Stimulated activated CD8-positive, alpha-beta memory T cell treated with anti-CD3 and anti-CD28 coated beads, Interleukin-7, amount 100 ng/mL, for 24 hours (primary cell): ENCODE measurements at places on chromosomes 13 and 19.
A peak's percentile ranks its signal among the peaks of the same experiment; 100 is the strongest.

DNA sequence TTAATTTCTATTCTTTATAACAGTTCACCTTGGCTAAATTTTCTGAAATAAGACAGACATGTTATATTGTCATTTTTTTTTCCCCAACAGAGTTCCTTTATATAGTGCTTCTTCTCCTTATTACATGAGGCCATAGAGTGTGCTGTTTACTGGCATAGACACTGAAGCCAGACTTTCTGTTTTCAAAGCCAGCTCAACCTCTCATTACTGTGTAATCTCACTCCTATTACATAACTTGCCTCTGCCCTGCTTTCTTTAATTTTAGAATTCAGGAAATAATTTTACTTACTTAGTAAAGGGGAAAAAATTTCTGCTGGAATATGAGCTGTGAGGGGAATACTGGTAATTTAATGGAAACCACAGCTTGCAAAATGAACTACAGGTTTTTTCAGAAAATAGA, 1380.4 kb downstream of the SLITRK1 start:
- no peak for DNase-seq

GRCh38 chr13:95552539-95553441, at the start of gene CLDN10:
Gene CLDN10 (plus strand): TSS chr13:95552720. CDS start chr13:95552754, 34 bp downstream.
- no peak for DNase-seq

- DNase-seq: peak; percentile 88
Observed at GRCh38 chr19:639253-640160, at the start of gene FGF22. Gene FGF22 (plus strand): TSS chr19:639879. CDS start chr19:639926, 47 bp downstream.

- no peak for DNase-seq
Observed at GRCh38 chr13:31919241-31919640, 112.3 kb upstream of the FRY start.

GRCh38 chr19:16509141-16510061, 13.2 kb downstream of the C19orf44 start:
- DNase-seq: no peak

- no peak for DNase-seq
Observed at GRCh38 chr13:39825886-39826285, 170.4 kb downstream of the COG6 start.

DNA sequence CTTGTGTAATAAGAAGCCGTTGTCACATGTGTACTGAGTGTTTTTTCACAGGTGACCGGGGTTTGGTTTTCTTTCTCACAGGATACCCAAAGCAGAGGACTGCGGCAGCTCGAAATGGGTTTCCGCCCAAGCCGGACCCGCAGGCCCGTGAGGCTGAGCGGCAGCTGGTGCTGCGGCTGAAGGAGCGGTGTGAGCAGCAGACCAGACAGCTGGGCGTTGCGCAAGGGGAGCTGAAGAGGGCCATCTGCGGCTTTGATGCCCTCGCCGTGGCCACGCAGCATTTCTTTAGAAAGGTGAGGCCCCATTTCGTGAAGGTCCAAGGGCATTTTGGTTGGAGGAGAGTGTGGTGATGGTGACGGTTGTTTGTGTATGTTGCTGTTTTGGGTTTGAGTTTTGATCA, 236.3 kb downstream of the SLC7A1 start:
- no peak for DNase-seq

DNA sequence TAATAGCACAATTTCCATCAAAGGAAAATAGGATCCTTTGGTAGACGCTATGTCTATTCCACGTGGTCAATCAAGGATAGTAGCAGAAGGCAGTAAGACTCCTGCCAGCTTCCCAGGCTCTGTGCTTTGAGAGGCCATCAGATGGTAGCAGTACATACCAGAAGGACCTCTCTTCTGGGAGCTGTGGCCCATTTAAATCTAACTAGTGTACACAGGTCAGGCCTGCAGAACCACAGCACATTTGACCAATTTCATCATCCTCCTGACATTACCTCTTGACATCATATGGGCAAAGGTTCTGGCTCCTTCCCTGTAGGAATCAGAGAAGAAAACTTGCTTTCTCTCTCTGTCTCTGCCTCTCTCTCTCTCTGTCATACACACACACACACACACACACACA, 229.6 kb upstream of the HTR2A start:
- DNase-seq: no peak

- no peak for DNase-seq
Observed at GRCh38 chr13:49042476-49042875, 66.8 kb downstream of the FNDC3A start.

DNA sequence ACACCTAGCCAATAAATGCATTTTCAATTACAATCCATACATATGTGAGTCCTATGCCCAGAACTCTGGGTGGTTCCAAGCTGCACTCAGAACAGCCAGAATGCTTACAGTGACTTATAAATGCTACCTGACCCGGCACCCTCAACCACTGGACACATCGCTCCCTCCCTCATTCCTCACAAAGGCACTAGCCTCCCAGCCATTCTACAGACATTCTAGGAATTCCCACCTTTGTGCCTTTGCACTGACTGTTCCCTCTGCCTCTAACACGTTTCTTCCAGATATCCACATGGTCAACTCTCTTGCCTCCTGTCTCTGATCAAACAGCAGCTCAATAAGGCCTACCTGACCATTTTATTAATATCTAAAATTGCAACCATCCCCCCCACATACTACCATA, 99.9 kb downstream of the LHFPL6 start:
- DNase-seq: no peak

DNA sequence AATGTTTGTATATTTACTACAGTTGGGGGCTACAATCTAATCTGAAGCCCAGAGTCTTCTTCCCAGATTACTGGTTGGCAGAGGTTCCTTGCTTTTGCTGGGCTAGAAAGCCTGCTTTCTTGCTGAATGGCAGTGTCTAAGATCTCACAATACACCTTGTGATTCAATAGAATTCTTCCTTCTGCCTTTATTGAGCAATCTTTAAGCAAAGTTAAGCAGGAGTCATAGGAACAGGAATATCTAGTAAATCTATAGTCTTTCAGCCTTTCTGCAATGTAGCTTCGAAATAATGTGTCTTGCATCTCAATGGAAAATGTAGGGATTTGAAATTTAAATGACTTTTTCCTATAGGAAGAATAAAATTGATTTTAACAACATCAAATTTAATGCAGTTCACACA, 346.1 kb downstream of the SLITRK1 start:
- DNase-seq: no peak

DNA sequence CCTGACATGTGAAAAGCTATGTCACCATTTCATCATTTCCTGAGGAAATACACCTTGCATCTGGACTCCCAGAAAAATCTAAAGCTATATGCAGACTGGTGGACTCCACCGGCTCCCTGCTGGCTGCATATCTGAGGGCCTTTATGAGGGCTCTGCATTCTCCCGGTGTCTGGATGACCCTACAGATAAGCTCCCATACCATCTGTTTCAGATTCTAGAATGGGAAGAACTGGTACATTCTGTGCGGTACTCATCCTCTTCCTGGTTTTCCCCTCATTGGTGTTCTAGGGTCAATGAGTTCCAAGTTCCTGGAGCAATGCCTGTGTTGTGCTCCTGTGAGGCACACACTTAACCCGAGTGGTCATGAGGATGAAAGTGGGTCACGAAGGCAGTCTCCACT, 60.4 kb downstream of the COL4A1 start:
- DNase-seq: no peak

DNA sequence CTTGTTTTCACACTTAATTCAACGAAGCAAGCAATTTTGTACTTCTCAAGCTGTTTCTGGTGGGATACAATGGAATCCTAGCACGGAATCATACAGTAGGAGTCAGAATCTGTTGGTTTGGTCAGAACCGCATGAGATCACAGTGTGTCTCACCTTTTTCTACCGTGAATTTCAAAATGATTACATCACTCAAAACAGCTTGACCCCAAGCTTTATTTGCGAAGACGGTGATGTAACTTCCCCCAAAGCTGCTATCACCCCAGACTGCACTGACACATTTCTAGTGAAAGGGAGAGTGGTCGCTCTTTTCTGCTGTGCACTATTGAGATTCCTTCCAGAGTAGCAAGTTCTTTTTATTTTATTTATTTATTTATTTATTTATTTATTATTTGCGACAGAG, 9.6 kb downstream of the C19orf18 start:
- DNase-seq: no peak

GRCh38 chr19:5627395-5627904, 4.6 kb downstream of the SAFB start:
- DNase-seq: peak; percentile 5

GRCh38 chr13:99227909-99228688, 27.4 kb downstream of the UBAC2 start:
- no peak for DNase-seq

- DNase-seq: no peak
Observed at GRCh38 chr19:9941231-9941630, 4.9 kb upstream of the OLFM2 start.

- no peak for DNase-seq
Observed at GRCh38 chr19:6580313-6580712, 10.6 kb downstream of the CD70 start.

- DNase-seq: peak; percentile 44
Observed at GRCh38 chr19:1513499-1514294, 878 bp upstream of the ADAMTSL5 start.

DNA sequence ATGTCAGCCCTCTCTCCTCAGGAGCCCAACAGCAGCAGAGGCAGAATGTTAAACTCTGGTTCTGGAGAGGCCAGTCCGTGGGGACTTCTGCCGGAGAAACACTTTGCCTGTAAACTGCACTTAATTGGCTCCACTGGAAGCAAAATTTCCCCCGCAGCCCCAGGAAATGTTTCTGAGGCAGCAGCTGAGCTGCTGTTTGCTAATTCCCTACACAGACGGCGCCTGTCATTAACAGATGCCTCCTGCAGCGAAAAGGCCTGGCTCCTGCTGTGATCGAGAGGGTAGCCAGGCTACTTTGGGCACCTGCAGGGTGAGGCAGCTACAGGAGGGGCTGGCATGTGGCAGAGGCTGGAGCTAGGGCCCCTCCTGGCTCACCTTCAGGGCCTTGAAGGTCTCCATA, 5.2 kb upstream of the TM6SF2 start:
- no peak for DNase-seq

GRCh38 chr19:58572818-58573657, at the start of gene MZF1:
Gene MZF1 (minus strand): TSS chr19:58573335. CDS start chr19:58571389, 1,946 bp downstream.
- peak; percentile 99 for DNase-seq

- DNase-seq: no peak
Observed at GRCh38 chr13:99991013-99991827, 9.6 kb downstream of the ZIC2 start.

DNA sequence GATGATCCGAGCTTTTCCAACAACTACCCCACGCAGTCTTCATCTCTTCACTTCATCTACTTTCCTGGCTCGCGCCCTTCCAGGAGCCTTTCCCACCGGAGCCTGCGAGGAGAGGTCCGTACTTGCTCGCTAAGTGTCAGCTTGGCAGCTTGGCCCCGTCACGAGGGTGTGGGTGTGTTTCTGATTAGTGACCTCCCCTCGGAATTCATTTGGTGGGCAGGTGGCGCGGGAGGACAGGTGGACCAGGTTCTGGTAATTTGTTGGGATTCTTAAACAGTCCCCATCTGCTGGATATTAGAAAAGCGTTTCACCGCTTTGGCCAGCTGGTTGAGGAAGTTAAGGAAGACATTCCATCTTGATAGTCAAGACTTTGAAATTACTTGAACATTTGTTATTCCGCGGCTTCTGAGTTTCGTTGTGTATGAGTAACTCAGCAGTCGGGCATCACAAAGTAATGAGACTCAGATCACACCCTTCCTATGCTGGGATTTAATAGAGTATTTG, 515 bp downstream of the UFM1 start:
- peak; percentile 33 for DNase-seq

GRCh38 chr19:31804668-31805067, 455.4 kb upstream of the TSHZ3 start:
- DNase-seq: no peak

DNA sequence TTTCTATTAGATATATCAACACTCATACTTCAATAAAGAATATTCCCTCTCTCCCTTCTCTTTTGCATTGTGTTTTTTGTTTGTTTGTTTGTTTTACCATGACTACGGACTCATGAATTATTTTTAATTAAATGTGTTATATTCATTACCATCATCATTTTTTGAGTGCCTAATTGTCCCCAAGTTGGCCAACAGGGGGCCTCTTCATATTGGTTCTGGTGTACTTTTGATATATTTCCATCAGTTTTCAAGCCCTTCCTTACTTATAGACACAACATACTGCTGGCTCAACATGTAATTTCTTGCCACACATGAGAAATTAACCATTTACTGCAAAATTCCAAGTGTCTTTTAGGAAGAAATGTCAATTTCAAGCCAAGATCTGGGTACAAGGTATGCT, 54.5 kb upstream of the GPC6 start:
- no peak for DNase-seq

DNA sequence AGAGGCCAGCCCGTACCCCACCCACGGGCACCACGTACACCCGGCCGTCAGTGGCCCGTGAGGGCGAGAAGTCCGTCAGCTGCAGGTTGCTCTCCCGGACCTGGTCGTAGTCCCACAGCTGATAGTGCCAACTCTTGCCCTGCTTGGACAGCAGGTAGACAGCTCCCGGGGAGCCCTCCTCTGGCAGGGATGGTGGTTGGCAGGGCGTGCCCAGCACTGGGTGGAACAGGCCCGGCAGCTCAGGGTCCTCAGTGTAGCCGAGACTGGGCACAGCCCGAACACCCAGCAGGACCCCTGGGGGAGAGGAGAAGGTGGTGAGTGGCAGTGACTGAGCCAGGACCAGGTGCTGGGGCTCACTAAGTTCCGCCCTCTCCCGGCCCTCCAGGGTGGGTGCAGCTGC, 7.8 kb downstream of the ACTMAP start:
- no peak for DNase-seq

- no peak for DNase-seq
Observed at GRCh38 chr19:35266520-35267352, 2.0 kb upstream of the USF2 start.

DNA sequence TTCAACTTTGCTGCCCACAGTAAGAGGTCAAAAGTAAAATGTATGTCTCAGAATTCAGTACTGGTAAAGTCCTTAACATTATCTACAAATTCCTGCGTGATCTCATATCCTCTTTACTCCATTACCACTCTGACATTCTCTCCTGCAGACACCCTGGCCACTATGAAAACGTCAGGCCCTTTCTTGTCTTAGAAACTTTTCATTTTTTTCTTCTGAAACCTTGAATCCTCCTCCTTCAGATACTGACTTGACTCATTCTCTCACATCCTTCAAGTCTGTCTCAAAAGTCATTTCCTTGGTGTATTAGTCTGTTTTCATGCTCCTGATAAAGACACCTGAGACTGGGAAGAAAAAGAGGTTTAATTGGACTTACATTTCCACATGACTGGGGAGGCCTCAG, 262.3 kb downstream of the POU4F1 start:
- DNase-seq: no peak

DNA sequence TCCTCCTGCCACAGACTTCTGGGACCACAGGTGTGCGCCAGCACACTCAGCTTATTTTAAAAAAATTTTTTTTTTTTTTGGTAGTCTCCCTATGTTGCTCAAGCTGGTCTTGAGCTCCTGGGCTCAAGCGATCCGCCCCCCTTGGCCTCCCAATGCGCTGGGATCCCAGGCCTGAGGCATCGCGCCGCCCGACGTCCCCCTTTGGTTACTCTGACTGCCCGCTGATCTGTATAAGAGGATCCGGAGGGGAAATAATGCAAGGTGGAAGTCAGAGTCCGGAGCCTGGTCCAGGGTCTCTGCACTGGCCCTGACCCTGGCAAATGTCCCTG, 486 bp upstream of the ZNF805 start:
- DNase-seq: no peak

GRCh38 chr19:7534531-7535046, 928 bp upstream of the PNPLA6 start:
- no peak for DNase-seq

GRCh38 chr13:20518660-20519100, 7.0 kb downstream of the CRYL1 start:
- DNase-seq: no peak
